ENCODE measurements at places on chromosomes 6 and 20.

DNA sequence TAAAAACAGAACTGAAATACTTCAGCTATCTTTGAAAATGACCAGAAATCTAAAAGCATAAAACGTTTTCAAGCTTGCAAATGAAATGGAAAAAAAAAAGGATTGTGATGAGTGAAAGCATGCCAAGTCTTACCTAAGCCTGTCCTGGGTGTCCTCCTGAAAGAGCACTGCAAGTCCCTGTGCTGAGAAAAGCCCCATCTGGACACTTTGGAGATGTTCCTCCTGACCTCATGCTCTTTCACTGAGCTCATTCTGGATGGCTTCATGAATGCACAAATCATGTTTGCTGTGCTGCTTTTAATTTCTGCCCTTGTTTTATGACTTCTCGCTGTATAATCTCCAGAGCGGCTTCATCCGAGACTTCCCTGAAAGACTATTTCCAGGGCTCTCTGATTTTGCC, 136.0 kb downstream of the SOD2 start:
- no peak for DNase-seq

GRCh38 chr6:33632558-33633039, 11.5 kb downstream of the ITPR3 start:
- peak; percentile 46 for DNase-seq

DNA sequence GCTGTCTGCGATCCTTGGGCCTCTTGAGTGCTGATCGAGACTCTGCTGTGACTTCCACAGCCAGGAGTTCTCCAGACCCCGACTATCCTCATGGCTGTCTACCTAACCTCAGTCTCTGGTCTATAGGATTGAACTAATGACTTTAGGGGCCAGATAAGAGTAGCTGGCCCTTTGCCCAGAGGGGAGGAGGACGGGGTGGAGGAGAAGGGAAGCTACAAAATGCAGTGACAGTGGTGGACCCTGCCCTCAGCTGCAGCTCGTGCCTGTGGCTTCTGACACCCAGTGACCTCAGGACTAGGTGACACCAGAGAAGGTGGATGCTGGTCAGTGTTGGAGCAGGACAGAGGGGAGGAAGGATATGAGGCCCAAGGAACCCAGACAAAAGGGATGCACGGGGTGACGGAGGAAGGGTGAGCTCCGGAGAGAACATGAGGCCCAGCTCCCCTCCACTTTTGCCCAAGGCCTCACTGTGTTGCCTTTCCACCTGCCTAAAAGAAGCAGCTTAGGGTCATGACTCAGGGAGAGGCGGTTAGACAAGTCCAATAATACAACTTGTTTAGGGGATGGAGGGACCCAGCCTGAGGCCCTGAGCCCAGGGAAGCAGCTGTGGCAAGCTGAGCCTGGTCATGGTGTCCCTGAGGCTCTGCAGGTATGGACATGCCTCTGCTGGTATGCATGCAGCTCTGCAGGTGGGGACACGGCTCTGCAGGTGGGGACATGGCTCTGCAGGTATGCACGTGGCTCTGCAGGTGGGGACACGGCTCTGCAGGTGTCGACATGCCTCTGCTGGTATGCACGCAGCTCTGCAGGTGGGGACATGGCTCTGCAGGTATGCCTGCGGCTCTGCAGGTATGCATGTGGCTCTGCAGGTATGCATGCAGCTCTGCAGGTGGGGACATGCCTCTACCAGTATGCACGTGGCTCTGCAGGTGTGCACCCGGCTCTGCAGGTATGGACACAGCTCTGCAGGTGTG, 67.7 kb downstream of the SYNJ2 start:
- DNase-seq = no peak

DNA sequence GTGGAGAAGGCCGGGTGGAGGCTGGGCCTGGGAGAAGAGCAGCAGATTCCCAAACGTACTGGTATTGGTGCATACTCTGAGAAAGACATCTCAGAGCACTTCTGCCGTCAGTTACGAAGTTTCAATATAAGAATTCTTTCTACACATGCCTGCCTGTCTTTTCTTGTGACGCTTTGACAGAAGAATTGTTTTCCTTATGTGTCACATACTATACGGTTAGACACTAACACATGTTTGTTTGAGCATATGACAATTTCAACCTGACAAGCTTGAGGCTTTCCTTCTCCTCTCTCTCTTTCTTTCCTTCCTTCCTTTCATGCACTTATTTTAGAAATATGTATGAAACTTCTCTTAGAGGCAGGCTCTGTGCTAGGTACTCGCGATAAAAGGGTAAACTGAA, 360.0 kb downstream of the QKI start:
- DNase-seq = no peak

- DNase-seq = no peak
These were observed 4.5 kb downstream of the HSPA1A start for GRCh38 chr6:31819871-31820299.

- no peak for DNase-seq
These were observed 166.5 kb downstream of the GMDS start for GRCh38 chr6:2078888-2079287.

DNA sequence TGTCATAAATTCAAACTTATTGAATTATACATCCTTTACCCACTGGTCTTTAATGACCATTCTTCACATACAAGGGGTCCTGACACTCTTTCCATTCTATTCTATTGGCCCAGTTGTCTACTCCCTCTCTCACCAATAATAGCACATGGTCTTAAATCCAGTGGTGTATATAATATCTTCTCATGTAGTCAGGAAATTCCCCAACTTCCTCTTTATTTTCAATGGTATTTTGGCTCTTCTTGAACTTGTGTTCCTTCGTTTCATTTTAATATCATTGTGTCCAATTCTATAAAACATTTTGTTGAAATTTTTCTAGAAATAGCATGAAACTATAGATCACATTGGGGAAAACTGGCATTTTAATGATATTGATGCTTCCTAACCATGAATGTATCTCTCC, 36.8 kb downstream of the PSMB9 start:
- no peak for DNase-seq

- peak; percentile 6 for DNase-seq
These were observed 120.8 kb downstream of the ISM1 start for GRCh38 chr20:13341737-13342393.

- no peak for DNase-seq
These were observed 213.9 kb upstream of the ECI2 start for GRCh38 chr6:4349323-4349722.

GRCh38 chr6:11497881-11498280, 39.7 kb upstream of the TMEM170B start:
- no peak for DNase-seq

DNA sequence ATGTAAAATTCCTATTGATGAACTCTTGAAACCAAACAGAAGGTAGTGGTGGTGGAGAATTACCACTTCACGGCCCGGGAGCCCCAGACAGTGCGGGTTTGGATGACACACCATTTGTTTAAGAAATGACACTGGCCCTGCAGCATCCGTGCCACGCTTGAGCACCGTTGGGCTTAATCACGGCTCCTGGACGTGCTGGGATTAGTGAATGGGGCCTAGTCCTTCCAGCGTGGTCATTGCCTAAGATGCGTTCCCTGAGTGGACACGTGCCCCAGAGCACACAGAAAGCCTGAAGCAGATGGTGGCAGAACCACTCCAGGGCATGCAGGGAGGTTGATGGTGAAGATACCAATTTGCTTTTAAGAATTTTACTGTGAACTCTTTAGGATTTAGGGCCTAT, 14.5 kb downstream of the STX16 start:
- no peak for DNase-seq

DNA sequence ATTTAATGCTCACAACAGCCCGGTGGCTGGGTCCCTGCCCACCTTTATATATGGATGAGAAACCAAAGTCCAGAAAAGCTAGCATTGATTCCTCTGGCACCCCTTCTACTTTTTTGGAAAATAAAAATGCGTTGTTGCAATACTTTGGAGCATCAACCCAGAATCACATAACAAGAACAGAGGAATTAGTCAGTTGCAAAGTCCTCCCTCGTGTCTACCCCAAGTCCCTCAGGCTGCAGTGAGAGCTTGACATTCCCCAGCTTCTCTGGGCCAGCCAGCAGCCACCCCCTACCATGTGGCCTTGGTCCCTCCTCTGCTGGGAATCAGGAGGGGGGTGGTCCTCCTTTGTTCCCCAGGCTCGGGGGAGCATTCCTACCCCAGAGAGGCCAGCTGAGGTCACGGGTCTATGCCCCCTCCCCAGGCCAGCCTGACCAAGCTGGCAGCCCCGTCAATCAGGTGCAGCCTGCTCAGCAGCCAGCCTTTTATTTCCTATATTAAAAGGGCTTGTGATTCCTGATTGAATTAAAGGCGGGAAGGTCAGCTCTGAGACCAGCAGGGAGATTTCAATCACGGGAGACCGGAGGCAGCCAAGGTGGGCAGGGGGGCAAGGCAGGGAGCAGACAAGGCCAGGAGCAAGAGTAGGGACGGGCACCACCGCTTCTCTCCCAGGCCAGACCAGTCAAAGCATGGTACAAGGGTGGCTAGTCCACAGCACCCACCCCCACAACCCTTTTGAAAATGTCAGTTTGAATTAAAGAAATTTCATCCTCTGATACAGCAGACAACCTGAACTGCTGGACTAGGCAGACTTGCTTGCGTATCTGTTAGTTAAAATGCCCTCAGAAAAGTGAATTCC, 158.9 kb downstream of the MRPL14 start:
- DNase-seq = no peak

- DNase-seq = peak; percentile 8
These were observed 6.9 kb downstream of the SNAP25 start for GRCh38 chr20:10225439-10226060.

DNA sequence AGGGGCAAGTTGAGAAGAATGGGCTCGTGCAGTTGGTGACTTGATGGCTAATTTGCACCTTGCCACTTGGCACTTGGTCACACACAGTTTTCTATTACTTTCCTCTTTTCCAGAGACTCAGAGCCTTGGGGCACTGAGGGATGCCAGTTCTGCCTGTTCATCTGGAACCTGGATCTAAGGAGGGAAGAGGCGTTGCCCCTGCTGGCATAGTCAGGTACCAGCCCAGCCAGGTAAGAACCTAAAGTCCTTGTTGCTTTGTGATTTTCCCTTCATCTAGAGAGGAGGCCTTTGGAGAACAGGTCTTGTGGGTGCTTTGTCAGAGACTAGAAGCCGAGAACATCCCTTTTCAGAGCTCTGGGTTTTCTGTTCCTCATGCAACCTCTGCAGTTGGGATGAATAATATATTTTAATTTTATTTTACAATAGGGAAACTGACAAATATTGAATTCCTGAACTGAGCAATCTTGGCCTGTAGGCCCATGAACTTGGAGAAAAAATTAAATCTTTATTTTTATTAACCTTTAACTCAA, 11.4 kb downstream of the SYTL3 start:
- DNase-seq = no peak

DNA sequence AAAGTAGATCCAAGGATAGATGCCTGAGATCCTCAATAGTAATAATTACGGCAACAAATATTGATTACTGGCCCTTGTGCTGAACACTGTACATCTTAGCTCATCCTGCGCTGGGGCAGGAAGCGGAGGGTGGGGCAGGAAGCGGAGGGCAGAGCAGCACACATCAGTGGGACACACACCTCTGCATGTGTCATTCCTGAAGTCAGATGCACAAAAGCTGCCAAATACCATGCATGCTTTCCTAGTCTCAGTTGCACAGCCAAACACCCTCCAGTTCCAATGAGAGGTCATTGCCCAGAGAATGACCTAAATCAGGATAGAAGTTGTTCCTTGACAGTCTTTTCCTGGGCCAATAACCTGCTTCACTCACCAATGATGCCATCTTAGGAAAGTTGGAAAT, 74.4 kb upstream of the FOXC1 start:
- peak; percentile 50 for DNase-seq

GRCh38 chr6:106186714-106187113, 100.6 kb downstream of the PRDM1 start:
- DNase-seq = peak; percentile 52

DNA sequence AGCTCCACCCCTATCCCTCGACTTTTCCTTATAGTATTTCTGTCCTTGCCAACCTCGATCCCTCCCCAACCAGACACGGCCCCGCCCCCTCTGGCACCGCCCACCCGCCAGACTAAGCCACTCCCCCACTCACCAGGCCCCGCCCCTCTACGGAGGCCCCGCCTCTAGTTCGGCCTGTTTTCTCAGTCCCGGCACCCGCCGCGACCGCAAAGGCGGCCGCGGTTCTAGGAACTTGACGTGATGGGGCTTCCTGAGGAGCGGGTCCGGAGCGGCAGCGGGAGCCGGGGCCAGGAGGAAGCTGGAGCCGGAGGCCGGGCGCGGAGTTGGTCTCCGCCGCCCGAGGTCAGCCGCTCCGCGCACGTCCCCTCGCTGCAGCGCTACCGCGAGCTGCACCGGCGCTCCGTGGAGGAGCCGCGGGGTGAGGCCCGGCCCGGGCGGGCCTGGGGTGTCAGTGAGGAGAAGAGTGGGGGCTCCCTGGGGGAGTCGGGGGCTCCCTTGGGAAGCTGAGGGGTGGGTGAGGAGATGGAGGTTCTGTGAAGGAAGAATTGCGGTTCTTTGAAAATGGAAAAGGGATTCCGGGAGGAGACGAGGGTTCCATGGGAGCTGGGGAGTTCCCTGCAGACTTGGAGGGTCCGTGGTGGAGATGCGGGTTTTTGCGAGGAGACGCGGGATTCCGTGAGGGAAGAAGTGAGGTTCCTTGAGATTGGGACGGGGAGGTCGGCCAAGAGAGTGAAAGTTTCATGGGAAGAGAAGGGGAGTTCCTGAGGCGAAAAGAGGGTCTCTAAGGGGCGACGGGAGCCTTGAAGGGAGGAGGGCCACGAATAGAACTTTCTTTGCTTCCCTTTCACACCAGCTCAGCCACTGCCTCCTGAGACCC, at the start of gene ACSS2:
Gene ACSS2, plus strand, starts transcription at position 207 of the 877 bp plus-strand sequence. Its CDS starts 34 bp downstream, at position 241.
- DNase-seq = peak; percentile 98

GRCh38 chr20:56986476-56986875, 280.0 kb downstream of the BMP7 start:
- DNase-seq = no peak

GRCh38 chr6:159086033-159086618, 41.3 kb upstream of the TAGAP start:
- no peak for DNase-seq

- DNase-seq = no peak
These were observed 42.2 kb upstream of the FOXP4 start for GRCh38 chr6:41503827-41504465.
